Stimulated activated CD8-positive, alpha-beta memory T cell treated with anti-CD3 and anti-CD28 coated beads, Interleukin-4, amount 100 ng/mL, for 1 hour (primary cell): ENCODE measurements at places on chromosomes 3 and 15.

DNA sequence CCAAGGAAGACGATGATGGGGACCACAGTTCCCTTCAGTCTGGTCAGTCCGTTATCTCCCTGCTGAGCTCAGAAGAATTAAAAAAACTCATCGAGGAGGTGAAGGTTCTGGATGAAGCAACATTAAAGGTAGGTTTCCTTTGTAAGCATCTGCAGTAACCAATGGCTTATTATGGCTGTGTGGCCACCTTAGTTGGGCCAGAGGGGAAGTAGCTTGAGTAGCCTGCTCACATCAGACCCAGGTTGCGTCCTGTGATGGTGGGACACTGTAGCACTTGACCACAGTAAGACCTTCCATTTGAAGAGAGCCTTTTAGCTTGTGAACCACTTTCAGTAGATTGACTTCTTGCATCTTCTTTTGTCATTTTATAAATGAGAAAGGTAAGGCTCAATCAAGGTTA lies 22.6 kb downstream of the STARD5 start:
- no peak for DNase-seq

- no peak for DNase-seq
Observed at GRCh38 chr15:47553947-47554346, 163.4 kb upstream of the SEMA6D start.

GRCh38 chr3:164458986-164459385 lies 619.3 kb downstream of the SI start:
- no peak for DNase-seq

- no peak for DNase-seq
Observed at GRCh38 chr3:62144482-62144881, 228.9 kb downstream of the FEZF2 start.

- no peak for DNase-seq
Observed at GRCh38 chr3:190499122-190499521, 14.8 kb upstream of the IL1RAP start.

- DNase-seq, result no peak
Observed at GRCh38 chr3:186354100-186354499, 7.9 kb downstream of the DGKG start.

DNA sequence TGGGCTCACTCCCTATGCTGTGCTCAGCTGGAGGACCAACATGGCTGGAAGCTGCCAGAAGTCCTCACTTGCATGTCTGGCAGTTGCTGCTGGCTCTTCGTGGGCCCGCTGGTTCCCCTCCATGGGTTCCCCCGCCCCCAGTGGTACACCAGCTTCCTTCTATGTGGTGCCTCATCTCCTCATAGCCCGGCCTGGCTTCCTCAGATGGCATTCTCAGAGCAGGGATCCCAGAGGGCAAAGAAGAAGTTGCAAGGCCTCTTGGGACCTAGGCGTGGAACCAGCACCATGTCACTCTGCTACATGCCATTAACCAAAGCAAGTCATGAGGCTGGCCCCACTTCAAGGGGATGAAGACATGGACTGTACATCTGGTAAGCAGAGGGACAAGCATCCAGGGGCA lies 2.9 kb upstream of the CFAP92 start:
- DNase-seq, result no peak

DNA sequence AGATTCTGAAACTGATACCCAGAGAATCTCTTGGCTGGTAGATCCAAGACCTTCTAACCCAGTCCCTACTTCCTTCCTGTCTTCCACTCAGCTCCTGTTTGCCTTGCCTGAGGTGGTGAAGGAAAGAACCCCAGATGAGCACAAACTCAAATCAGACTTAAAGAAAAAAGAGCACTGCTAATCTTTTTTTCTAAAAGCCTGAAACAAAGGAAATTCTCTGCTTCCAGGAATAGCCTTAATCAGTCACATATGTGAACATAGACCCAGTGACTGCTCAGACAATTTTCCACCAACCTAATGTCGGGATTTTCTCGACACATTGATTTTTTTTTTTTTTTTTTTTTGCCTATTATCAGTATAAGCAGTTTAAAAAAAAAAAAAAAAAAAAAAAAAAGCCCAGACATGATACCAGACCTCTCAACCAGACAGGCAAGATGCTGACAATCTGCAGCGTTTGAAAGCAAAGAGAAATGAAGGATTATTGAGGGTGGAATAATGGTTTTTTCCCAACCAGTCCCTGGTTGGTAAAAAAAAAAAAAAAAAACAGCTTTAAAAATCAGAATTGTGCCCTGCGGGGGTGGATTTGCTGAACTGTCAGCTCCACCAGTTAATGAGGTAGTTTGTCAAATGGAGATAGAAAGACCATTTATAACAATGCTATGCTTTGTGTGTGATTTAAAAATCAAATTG lies 256.8 kb upstream of the RARB start:
- no peak for DNase-seq

- DNase-seq, result no peak
Observed at GRCh38 chr15:93829115-93829870, 402.1 kb upstream of the MCTP2 start.

- no peak for DNase-seq
Observed at GRCh38 chr3:179324270-179324754, 1.5 kb downstream of the ZNF639 start.
